ENCODE measurements at places on chromosomes 2 and 18. TPM values are rescaled to one million over a fixed set of nuclear protein-coding genes. Genes with fewer than 3 reads are reported as not detected.

DNA sequence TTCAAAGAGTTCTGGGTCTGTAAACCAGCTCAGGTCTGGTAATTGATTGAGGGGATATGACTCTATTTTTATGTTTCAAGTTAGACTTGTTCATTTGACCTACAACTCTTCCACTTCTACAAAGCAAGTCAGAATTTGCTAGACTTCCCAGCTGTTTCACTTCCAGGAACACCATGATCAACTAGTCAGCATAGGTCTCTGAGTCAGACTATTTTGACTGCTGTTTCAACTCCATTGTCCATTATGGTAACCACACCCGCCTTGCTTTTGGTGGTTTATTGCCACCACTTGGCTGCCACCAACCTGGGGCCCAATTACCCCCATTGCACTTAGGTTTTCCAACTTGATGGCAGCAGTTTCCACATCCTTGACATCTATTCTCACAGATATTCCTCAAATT is 116.6 kb downstream of the LAMA3 start:
- H3K27me3 ChIP-seq: peaks cover 1% of the 10 kb centered on the region
- peaks cover 15% of the 10 kb centered on the region for H3K4me1 ChIP-seq
- H3K4me3 ChIP-seq: no peak overlapping the region
- no peaks in the 10 kb centered on the region for H3K36me3 ChIP-seq
- DNase-seq: no peak

- peaks cover 26% of the 10 kb centered on the region for H3K36me3 ChIP-seq
- DNase-seq: no peak
- no peak overlapping the region for H3K4me3 ChIP-seq
- H3K4me1 ChIP-seq: no peaks in the 10 kb centered on the region
- no peaks in the 10 kb centered on the region for H3K27me3 ChIP-seq
Measured at GRCh38 chr2:170967553-170967952, 38.5 kb downstream of the GORASP2 start.

GRCh38 chr2:177129610-177130009 is 83.0 kb upstream of the HNRNPA3 start:
- no peak overlapping the region for H3K4me3 ChIP-seq
- no peak overlapping the region for H3K27ac ChIP-seq
- DNase-seq: no peak
- H3K36me3 ChIP-seq: no peaks in the 10 kb centered on the region

- no peak for DNase-seq
- peaks cover 13% of the 10 kb centered on the region for H3K4me1 ChIP-seq
- H3K36me3 ChIP-seq: no peaks in the 10 kb centered on the region
- H3K4me3 ChIP-seq: no peak overlapping the region
- no peak overlapping the region for H3K27ac ChIP-seq
Measured at GRCh38 chr2:205687641-205687956, 5.3 kb downstream of the NRP2 start.

DNA sequence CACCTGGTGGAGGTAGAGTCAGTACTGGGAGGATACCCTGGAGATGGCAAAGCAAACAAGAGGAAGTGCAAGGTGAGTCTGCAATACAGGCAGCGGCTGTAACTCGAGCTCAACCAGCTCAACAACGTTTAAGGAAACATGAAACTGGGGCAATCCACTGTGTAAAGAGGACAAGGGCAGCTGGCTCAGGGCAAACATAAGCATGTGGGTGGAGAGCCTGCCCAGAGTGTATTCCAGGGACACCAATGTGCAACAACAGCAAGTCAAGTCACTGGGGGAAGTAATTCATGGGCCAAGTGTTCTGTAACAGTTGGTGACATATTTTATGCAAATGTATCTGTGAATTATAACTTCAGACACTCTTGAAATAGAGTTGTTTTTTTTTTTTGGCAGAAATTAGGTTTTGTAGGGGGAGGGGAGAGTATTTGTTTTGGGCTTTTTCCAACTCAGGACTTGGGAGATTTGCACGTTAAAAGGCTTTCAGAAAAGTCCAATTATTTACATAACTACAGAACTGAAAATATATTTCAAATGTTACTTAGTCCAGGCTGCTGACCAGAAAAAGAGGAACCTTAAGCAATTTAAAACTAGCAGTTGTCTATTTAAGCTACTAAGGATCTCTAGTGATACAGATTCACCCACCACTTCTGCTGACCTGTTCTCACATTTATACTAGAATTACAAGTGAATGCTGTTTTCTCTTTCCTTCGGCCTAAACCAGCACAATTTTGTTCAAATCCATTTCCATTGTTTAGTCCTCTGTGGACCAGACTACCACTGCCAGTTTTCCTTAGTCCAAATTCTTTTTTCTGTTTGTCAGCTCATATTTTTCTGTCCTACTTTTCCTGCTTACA is 18.6 kb downstream of the NRXN1 start:
- no peaks in the 10 kb centered on the region for H3K27me3 ChIP-seq
- DNase-seq: no peak

GRCh38 chr2:233140978-233141377 is 80.8 kb downstream of the INPP5D start:
- H3K4me1 ChIP-seq: peaks cover 28% of the 10 kb centered on the region
- peaks cover 48% of the 10 kb centered on the region for H3K36me3 ChIP-seq
- H3K4me3 ChIP-seq: no peak overlapping the region
- H3K27ac ChIP-seq: peak overlapping the region; percentile 13
- DNase-seq: no peak

DNA sequence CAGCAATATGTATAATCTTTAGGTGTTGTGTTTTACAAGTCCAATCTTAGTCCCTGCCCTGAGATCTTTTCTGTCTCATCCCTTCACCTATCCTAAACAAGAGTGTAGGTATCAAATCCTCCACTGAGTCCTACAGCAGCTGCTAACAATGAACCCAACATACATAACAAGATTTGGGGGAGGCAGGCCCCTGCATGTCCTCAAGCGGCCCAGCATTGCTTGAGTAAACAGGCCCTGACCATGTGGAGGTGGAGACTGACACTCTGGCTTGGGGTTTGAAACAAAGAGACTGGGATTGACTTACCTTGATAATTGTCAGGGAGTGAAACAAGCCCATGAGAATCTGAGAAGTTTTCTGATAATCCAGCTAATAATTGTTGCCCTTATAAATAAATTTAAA is 213.4 kb downstream of the STK39 start:
- H3K27me3 ChIP-seq: no peaks in the 10 kb centered on the region
- H3K4me3 ChIP-seq: no peak overlapping the region
- no peak overlapping the region for H3K27ac ChIP-seq
- H3K4me1 ChIP-seq: peaks cover 11% of the 10 kb centered on the region
- no peak for DNase-seq

DNA sequence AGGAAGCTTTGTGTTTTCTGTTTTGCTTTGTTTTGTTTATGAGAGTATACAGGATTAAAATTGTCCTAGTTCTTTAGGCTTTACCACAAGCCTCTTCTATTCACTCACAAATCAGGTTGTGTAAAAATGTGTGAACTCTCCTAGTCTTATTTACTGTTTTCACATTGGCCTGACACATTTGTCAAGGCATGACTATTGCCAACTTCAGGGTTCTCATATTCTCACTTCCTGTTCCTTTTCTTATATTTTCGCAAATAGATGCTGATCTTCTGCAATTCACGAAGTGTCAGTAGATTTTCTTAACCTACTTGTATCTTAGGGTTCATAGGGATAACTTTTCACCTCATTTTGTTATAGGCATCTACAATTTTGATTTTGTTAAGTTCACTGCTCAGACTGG is 67.1 kb downstream of the CCDC102B start:
- H3K27ac ChIP-seq: no peak overlapping the region
- H3K4me3 ChIP-seq: no peak overlapping the region
- H3K27me3 ChIP-seq: no peaks in the 10 kb centered on the region
- no peaks in the 10 kb centered on the region for H3K36me3 ChIP-seq

- peaks cover 31% of the 10 kb centered on the region for H3K36me3 ChIP-seq
- H3K27ac ChIP-seq: no peak overlapping the region
- no peak for DNase-seq
- H3K27me3 ChIP-seq: no peaks in the 10 kb centered on the region
- no peak overlapping the region for H3K4me3 ChIP-seq
Measured at GRCh38 chr2:175948191-175948590, 53.9 kb downstream of the LNPK start.

Gene MBD1
- total RNA-seq: 67.4 TPM

Gene ANKRD53
- total RNA-seq: not detected

Gene IAH1
- total RNA-seq: 67.3 TPM

Gene PRADC1
- 16.2 TPM for total RNA-seq

Gene UGT1A10
- total RNA-seq: not detected

Gene LMAN1
- 126 TPM for total RNA-seq

Gene ORC2
- 51.3 TPM for total RNA-seq

Gene CNGA3
- not detected for total RNA-seq

Gene BMP10
- not detected for total RNA-seq

Gene GNAL
- total RNA-seq: 0.11 TPM

Gene CDK5R2
- not detected for total RNA-seq

Measured in activated CD8-positive, alpha-beta T cell treated with anti-CD3 and anti-CD28 coated beads for 36 hours (primary cell).